ENCODE measurements at places on chromosomes 5 and 9.

- DNase-seq = no peak
These were observed 57.4 kb downstream of the ADAMTSL1 start for GRCh38 chr9:18531136-18532065.

DNA sequence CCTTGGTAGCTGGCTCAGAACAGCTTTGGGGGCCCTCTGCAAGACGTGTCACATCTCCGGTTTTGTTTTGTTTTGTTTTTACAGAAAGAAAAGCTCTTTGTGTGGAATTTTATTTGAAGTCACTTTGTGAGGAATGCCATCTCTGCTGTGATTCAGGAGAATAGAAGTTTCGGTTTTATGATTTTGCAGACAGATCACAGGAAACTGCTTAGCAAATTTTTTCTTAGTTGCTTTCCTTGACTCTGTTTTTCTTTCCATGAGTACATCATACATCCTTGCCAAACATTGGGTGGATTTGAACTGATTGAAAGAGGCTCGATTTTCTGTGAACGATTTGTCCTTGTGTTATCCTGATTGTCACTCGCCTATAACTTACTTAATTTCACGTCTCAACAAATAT is 5.1 kb downstream of the SEMA5A start:
- DNase-seq = no peak

DNA sequence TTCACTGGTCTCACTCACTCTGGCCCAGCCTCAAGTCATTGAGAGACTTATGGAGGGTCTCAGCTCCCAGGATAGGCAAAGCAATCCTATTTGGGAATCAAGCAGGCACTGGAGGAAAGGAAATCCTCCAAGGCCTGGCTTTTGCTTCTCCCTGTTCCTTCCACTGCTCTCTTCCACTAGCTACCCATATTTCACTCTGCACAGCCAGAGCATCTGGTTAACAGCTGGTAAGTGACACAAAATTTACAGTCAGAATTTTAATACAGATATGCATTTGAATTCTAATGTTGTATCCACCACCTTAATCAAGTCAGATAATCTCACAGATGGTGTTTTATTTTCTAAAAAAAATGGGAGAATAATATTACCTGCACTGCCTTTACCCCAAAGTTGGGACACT is 868 bp upstream of the C1QTNF2 start:
- no peak for DNase-seq

- no peak for DNase-seq
These were observed 273.2 kb upstream of the PAPPA start for GRCh38 chr9:115880221-115880885.

DNA sequence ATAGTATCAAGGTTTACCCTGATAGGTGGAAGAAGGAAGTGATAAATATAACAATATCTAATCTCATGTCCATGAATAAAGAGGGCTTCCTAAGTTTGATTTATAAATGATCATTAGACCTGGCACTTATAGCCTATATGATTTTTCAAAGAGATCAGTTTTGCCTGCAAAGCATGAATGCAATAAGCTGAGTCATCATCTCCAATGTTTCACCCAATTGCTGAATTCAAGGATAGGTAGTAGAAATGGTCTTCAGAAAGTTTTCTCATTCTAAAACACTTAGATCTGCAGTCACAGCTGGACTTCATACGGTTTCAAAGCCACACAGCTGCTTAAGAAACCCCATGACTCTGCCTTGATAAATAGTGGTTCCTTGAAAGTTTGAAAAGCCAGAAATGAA is 1722.8 kb downstream of the MAT2B start:
- DNase-seq = no peak

GRCh38 chr5:96743805-96744204 is 63.9 kb downstream of the ERAP1 start:
- DNase-seq = no peak

- no peak for DNase-seq
These were observed 4.2 kb downstream of the ABCA1 start for GRCh38 chr9:104923740-104924139.

DNA sequence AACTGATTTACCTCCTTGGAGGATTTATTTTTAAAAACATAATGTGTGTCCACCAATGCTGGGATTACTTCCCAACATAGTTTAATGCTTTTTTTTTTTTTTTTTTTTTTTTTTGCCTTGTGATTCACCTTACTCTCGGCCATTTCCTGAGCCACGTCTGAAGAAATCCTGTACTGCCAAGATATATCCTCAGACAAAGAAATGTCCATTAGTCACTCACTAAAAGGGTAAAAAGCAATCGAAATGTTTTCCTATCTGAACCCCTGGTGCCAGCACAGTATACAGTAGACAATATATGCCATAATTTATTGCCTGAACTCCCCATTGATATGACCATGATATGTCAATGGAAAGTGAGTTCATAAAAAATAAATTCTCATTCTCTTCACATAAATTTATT is 344.1 kb downstream of the BNC2 start:
- DNase-seq = no peak

- DNase-seq = no peak
These were observed 9.9 kb downstream of the RAD23B start for GRCh38 chr9:107292821-107293542.

DNA sequence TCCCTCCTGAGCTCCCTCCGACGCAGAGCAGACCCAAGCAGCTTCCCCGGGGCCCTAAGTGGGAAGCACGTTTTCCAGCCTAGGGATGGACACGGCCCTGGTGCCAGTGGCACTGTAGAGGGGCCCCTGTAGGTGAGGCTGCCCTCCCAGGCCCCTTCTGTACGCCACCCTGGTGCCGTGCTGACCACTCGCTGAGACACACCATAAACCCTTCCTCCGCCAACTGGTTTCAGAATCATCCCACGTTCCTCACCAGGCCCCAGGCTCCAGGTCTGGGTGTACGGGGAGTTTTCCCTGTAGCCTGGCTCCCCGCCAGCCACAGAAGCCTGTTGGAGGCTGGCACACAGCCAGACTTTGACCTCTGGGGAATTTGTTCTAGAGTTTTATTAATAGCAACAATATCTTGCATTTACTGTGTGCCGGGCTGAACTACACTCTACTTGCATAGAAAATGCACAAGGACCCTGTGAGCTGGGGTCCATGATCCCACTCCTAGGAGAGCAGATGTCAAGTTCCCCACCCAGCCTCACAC is 18.2 kb upstream of the WDR38 start:
- DNase-seq = no peak

Measured in T-helper 9 cell (primary cell).